Endothelial cell of coronary artery (primary cell): ENCODE measurements at places on chromosomes 2 and 18. TPM values are rescaled to one million over a fixed set of nuclear protein-coding genes. Genes with fewer than 3 reads are reported as not detected.

Gene KCNJ13
- total RNA-seq, result not detected in 2 replicates

Gene MALL
- 21.3 and 37.5 TPM in 2 replicates for total RNA-seq

Gene APCDD1
- under 0.01 TPM in 1 of 2 replicates, not detected in the other for total RNA-seq

Gene TCF4
- total RNA-seq, result 229 and 335 TPM in 2 replicates

Gene REEP1
- 0.09 TPM in 1 of 2 replicates, not detected in the other for total RNA-seq

Gene PDE6D
- 14.5 and 14.8 TPM in 2 replicates for total RNA-seq

Gene CCL20
- total RNA-seq, result 0.81 and 2.1 TPM in 2 replicates

Gene TUBA4A
- 5.1 and 5.2 TPM in 2 replicates for total RNA-seq

Gene MDH1B
- 0.28 and 0.72 TPM in 2 replicates for total RNA-seq

Gene FAM228B
- total RNA-seq, result 3.5 and 8.7 TPM in 2 replicates

Gene ALPP
- not detected in 2 replicates for total RNA-seq

Gene CCDC141
- total RNA-seq, result 0.09 TPM in 1 of 2 replicates, not detected in the other

Gene DHRS9
- total RNA-seq, result under 0.01 and 17.0 TPM in 2 replicates

Gene PLEK
- total RNA-seq, result under 0.01 and 0.09 TPM in 2 replicates

Gene CCDC68
- total RNA-seq, result 2.3 and 5.9 TPM in 2 replicates

Gene ACVR1
- total RNA-seq, result 12.2 and 17.8 TPM in 2 replicates

Gene ZNF804A
- total RNA-seq, result 0.27 TPM in 1 of 2 replicates, not detected in the other

Gene TNS1
- 27.4 and 87.3 TPM in 2 replicates for total RNA-seq
